Muscle of leg (tissue), 16 donors: ENCODE measurements at places on chromosomes 5 and 9.

DNA sequence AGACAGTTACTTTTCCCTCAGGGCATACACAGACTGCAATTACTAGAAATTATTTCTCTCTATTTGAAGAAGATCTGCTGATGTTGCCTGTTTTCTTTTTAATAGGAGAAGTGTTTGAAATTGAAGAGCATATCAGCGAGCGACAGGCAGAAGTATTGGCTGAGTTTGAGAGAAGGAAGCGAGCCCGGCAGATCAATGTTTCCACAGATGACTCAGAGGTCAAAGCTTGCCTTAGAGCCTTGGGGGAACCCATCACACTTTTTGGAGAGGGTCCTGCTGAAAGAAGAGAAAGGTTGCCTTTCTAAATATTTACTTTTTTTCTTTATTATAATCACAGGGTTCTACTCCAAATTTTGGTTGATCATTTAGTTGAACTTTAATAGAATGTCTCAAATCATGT lies 3.4 kb downstream of the PRPF4 start:
- H3K27me3 ChIP-seq, result no peaks in the 10 kb centered on the region
- peaks cover 7% of the 10 kb centered on the region for H3K4me1 ChIP-seq

- peaks cover 31% of the 10 kb centered on the region for H3K27me3 ChIP-seq
- no peak overlapping the region for H3K4me3 ChIP-seq
- peaks cover 14% of the 10 kb centered on the region for H3K4me1 ChIP-seq
- no peak overlapping the region for H3K27ac ChIP-seq
- DNase-seq, result no peak
These were observed 814 bp downstream of the KIF12 start for GRCh38 chr9:114098021-114098935.

DNA sequence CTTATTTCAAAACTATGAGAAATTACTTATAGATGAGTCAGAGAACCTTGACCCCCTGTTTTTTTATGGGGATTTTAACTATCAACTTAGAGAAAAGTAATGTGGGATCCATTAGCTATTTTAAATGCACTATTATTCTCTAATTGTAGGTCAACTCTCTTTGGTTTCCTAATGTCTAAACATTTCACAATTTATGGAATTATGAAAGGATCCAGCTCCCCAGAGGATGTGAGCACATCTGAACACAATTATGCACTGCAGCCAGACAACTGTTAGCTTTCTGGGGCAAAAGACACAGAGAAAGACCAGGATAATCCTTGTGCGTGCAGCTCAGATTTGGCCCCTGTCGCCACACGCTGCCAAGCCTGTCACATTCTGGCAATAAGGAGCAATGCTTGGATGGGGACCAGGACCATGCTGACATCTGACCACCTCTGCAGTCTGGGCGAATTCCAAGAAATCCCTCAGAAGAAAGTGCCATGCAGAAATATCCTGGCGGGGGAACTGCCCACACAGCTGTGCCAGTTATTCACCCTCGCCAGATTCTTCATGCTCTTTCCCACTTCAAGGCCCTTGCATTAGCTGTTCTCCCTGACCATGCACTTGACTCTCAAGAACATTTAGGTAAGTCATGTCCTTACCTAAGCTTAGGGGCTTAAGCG lies 22.2 kb upstream of the CMBL start:
- H3K4me1 ChIP-seq, result peaks cover 50% of the 10 kb centered on the region
- peaks cover 21% of the 10 kb centered on the region for H3K27me3 ChIP-seq
- H3K36me3 ChIP-seq, result no peaks in the 10 kb centered on the region
- H3K4me3 ChIP-seq, result no peak overlapping the region
- peak; percentile 94 for DNase-seq
- H3K27ac ChIP-seq, result peak overlapping the region; percentile 2

- H3K4me3 ChIP-seq, result no peak overlapping the region
- no peak for DNase-seq
- no peaks in the 10 kb centered on the region for H3K27me3 ChIP-seq
These were observed 33.5 kb downstream of the HAPLN1 start for GRCh38 chr5:83687124-83687619.

DNA sequence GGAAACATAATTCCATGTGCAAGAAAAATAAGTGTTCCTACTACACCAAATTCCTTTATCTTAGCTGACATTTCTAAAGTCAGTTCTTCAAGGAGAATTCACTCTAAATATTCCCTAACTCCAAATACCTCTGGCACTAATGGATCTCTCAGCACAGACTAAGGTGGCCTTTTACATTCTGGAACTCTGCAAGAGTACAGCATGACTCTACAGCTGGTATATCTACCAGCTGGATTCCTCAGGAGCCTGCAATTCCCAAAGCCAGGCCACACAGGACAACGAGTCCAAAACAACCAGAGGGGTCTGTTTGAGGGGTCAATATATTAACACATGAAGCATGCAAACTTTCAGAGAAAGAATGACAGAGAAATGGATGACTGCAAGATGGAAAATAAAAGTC lies 27.2 kb downstream of the TMEM245 start:
- H3K27ac ChIP-seq, result no peak overlapping the region
- H3K4me3 ChIP-seq, result no peak overlapping the region
- H3K36me3 ChIP-seq, result peaks cover 31% of the 10 kb centered on the region
- H3K4me1 ChIP-seq, result no peaks in the 10 kb centered on the region
- no peak for DNase-seq
- no peaks in the 10 kb centered on the region for H3K27me3 ChIP-seq

GRCh38 chr9:71306134-71306533 lies 184.7 kb upstream of the TRPM3 start:
- H3K4me3 ChIP-seq, result no peak overlapping the region
- H3K27ac ChIP-seq, result no peak overlapping the region
- no peaks in the 10 kb centered on the region for H3K27me3 ChIP-seq
- no peak for DNase-seq
- no peaks in the 10 kb centered on the region for H3K36me3 ChIP-seq
- H3K4me1 ChIP-seq, result no peaks in the 10 kb centered on the region

DNA sequence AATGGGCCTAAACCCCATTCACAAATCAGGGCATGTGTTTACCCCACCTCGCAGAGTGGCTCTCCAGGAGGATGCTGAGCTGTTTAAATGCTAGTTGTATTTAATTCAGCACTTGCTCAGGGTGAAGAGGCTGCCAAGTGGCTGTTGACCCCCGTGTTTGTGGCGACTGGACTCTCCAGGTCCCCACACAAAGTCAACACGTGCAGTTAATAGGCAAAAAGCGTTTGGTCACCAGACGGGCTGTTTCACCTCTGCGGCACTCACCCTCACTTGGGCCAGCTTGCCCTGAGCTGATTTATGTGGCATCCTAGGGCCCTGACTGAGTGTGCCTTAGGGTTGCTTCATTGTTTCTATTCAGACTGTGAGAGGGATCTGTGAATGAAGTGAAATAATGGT lies 152.3 kb downstream of the GAS1 start:
- H3K27me3 ChIP-seq, result peaks cover 3% of the 10 kb centered on the region
- H3K36me3 ChIP-seq, result no peaks in the 10 kb centered on the region

GRCh38 chr9:93668261-93668871 lies 92.0 kb downstream of the PHF2 start:
- H3K4me1 ChIP-seq, result peaks cover 3% of the 10 kb centered on the region
- no peak overlapping the region for H3K27ac ChIP-seq
- DNase-seq, result no peak
- no peak overlapping the region for H3K4me3 ChIP-seq
